NCI-H1048 (cell line): ENCODE measurements at places on chromosomes 12 and 14.

DNA sequence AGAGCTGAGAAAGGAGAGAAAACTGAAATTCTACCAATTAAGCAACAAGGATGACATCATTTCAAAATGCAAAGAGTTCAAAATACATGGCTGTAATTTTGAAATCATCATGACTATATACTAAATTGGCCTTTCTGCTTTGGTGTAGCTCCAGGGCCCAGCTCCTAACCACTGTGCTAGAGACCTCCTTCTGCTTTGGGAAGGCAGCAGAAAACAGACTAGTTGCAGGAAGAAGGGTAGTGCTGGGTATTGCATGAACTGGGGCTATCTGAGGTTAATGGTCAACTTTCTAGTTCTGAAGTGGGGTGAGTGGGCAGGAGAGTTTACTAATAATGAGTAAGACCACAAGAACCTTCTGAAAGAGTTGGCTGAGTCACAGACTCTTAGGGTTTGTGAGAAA, 66.2 kb downstream of the PTGER2 start:
- DNase-seq, result no peak

DNA sequence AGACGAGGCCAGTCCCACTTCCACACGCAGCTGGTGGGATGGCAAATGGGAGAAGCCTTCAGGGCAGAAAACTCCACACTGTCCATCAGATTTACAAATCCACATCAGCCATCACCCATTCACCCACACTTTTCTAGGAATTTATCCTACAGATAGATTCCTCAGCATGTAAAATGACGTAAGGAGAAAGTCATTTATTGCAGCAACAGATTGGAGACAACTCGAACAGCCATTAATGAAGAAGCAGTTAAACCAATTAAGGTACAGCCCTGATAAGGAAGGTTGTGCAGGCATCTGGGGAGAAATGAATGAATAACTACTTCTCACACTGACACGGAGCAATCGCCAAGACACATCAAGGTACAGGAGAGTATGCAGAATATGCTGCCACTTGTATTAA, 26.2 kb downstream of the PRKAB1 start:
- DNase-seq, result no peak

- DNase-seq, result no peak
Observed at GRCh38 chr12:21438643-21439042, 1.2 kb downstream of the PYROXD1 start.

DNA sequence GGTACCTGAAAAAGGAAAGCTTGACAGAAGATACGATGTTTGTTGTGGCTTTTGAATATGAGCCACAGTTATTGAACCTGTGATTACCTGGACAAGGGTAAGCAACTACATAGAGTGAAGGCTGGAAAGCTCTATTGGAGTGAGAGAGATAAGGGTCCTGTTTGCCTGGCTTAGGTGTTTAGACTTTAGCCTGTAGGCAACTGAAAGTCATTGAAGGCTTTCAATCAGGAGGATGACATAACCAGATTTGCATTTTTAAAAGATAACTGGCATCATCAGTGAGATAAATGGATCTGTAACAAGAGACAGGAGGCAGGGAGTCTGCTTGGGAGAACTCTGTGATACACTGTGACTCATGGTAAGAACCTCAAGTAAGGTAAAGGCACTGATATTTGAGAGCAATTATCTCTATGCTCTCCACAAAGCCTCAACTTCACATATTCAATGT, 128.9 kb upstream of the SOX5 start:
- no peak for DNase-seq
